A673 (cell line): ENCODE measurements at places on chromosomes 11 and 22.

DNA sequence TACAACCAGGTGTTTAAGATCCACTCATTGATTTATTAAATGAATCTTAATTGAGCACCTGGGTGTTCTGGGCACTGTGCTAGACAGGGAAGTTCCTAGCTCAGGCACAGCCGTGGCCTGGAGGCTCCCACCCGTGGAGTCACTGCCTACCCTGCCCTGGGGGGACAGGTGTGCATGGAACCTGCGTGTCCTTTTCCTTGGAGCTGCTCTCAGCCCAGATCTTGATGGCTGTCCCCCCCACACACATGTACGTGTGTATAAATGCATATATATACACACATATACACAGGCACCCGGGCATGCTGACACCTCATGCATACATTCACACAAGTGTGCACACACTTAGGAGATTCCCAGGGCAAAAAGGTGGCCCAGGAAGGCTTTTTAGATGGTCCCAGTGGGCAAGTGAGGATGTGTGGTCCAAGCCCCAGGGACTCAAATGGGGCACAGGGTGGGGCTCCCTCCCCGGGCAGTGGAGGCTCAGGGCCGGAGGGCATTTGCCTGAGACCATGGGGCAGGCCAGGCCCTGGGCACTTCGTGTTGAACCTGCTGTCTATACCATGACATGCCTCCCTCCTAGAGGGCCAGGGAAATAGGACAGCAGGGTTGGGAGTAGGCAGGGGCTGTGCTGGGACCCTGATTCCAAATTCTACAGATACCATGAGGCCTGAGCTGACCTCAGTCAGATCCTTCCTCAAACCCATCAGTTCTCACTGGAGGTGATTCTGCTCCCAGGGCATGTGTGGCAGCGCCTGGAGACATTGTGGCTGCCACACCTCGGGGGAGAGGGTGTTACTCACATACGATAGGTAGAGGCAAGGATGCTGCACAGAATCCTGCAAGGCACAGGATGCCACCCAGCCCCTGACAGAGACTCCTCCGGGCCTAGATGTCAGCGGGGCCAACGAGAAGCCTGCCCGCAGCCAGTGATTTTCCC is 77.8 kb downstream of the BCR start:
- no peak for DNase-seq

- no peak for DNase-seq
Observed at GRCh38 chr11:131544591-131544990, 174.2 kb downstream of the NTM start.

DNA sequence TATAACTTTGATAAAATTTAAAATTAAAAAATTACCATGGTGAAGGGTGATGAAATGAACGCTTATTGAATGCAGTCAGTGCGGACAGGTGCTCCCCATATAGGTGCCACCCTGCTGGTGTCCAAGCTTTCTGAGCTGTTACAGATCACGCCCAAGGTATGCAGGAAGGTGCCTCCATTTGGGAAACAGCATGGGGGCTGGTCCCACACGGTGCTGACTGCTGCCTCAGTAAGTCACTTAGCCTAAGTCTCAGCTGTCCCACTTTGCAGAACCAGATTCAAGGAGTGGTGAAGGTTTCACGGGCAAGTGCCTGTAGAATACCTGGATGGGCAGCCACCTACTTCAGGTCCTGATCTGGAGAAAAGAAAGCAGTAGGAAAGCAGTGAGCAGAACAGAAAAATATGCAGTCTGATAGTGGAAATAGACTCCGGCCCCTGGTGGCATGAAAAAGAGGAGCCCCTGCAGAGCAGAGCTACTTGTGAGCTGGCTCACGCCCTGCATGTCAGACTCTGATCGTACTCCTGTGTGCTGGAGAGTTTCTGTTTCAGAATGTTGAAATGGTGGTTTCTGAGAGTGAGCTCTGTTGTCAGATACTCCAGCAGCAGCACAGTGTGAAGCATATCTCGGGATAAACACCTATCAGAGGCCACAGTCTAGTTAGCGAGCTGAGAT is 33.2 kb downstream of the ADORA2A start:
- peak; percentile 44 for DNase-seq

DNA sequence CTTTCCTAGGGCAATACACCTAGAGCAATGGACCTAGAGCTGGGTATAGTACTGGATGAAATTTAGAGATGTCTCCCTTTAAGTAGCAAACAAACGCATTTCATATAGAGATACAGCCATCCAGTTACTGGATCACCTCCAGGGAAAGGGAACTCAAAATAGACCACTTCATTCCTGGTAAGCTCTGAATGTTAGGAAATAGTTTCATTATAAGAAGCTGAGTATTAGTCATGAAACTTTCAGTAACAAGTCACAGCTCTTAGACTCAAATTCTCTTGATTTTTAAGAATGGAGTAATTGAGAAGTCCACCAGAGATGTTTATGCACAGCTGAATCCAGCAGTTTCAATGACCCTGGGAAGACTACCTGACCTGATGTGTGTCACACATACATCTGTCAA is 221.9 kb downstream of the FAM76B start:
- DNase-seq, result no peak

- DNase-seq, result peak; percentile 94
Observed at GRCh38 chr22:20243537-20244249, 24.4 kb downstream of the RTN4R start.

DNA sequence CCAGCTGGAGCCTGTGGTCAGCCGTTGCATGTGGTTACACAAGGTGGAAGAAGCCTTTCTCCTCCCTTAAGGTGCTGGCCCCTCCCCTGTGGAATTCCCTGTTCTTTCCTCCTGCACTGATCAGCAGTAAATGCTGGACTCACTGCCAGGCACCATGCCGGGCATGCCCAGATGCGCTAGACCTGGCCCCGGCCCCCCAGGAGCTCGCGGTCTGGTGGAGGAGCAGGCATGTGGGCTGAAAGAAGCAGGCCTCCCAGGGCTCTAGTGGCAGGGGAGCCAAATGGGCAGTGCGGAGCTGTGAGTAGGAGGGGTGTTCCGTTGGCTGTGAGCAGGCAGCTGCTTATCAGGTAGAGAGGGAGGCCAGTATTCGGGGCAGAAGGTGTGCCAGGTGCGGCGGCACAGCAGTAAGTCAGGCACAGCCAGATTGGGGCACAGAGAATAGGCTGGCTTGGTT is 10.2 kb downstream of the DGKZ start:
- no peak for DNase-seq

- DNase-seq, result no peak
Observed at GRCh38 chr11:73367482-73368024, 8.6 kb upstream of the RELT start.

DNA sequence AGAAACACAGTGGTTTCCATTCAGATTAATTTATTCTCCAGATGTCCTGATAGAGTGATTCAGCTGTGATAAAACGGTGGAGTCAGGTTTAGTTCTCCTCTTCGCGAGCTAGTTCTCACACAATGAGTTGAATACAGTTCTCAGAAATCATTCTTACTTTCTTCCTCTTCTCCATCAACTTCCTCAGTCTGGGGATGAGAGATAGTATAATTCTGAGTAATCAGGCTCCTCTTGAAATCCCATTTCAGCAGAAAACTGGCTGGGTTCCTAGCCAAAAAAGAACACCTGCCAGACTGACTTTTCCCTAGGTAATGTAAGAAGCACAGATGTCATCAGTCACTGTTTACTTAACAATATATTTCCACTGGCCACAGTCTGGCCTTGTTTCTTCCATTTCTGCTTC is 76.7 kb downstream of the SVIP start:
- DNase-seq, result no peak

GRCh38 chr11:13023423-13023822 is 14.3 kb downstream of the RASSF10 start:
- no peak for DNase-seq
